ENCODE measurements at places on chromosomes 1 and 21.

DNA sequence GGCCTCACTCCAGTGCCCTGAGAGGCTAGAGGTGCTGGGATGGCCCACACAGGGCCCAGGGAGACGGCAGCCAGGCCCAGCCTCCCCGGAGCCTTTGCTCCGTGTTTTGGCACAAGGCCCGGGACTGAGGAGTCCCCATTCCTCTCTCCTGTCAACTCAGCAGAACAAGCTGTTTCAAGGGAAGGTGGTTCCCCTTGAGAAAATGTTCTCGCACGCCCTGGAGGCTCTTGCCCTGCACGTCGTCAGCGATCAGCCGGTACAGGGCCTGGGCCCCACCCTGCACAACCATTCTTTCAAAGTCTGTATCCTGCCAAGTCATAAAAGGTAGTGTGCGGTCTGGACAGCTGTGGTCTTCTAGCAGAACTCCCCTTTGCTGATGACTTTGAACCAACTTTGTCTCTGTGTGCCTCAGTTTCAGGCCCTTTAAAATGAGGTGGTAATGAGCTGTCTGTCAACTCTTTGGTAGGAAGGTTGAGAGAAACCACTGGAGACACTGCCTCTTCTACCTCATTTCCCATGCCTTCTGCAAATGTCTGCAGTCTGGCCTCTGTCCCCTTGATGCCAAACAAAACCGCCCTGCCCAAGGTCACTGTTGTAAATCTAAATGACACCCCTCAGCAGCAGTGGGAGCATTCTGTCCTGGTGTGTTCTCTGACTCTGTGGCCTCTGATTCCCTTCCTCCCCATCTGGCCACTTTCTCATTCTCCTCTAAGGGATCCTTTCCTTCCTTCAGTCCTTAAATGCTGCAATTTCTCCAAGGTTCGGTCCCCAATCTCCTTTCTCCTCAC lies 138.6 kb upstream of the JUN start:
- DNase-seq: no peak

DNA sequence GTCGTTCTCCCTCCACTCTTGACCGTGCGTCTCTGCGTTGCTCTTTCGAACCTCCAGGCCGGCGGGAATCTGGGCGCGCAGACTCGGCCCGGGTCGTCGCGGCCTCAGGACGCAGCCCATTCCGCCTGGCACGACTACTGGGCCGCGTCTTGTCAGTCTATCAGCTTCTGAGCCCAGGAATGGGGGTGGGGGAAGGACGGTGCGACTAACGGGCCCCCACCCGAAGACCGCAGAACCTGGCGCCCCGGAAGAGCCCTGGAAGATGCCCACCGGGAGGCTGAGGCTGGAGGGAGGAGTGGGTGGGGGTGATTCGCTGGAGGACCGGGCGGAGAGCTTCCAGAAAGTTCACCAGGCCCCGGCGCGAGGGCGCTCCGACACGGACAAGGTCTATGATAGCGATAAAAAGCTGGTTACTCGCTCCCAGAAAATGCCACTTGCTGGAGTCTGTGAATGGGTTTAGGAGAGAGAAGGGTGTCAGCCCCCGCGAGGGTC lies 1.7 kb upstream of the DMRTA2 start:
- DNase-seq: no peak

GRCh38 chr21:43599728-43600127 lies 59.6 kb downstream of the HSF2BP start:
- DNase-seq: no peak

GRCh38 chr21:39714331-39714730 lies 30.7 kb upstream of the IGSF5 start:
- DNase-seq: no peak

GRCh38 chr1:3495776-3496745 lies 41.6 kb downstream of the ARHGEF16 start:
- DNase-seq: no peak

Data from 8988T (cell line).